ENCODE measurements at places on chromosomes 7 and 10. TPM values are rescaled to one million over a fixed set of nuclear protein-coding genes. Genes with fewer than 3 reads are reported as not detected.
A peak's percentile ranks its signal among the peaks of the same experiment; 100 is the strongest.

DNA sequence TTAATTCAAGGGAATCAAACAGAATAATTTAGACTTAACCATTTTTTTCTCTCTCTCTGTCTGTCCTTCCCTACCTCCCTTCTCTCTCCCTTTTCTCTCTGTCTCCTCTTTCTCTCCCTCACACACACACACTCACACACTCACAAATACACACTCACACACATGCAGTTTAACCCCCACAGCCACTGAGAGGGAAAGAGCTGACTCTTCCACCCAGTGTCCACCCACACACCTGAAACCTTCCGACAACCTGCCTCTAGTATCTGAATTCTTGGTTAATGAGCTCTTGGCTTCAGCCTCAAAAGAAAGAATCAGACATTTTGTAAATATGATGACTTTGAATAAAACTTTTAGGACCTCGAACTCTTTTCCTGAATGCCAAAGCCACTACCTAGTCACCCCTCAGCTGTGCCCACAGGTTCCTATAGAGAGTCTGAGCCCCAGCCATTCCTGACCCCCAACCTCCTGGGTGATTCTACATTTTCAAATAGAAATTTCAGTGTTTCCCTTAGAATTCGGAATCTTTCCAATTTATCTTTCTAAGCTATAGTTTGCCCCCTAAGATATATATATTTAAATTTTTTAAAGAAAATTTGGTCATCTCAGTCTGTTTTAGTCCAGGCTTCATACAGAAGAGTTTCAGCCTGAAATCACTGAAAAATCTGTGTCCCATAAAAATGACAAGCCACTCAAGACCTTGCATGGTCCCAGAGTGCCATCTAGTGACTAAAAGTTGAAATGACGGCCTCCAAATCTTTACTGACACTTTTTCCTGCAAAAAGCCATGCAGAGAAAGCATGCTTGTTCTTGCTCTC lies 202.8 kb downstream of the IPMK start:
- no peaks in the 10 kb centered on the region for H3K27me3 ChIP-seq
- no peaks in the 10 kb centered on the region for H3K36me3 ChIP-seq
- no peaks in the 10 kb centered on the region for H3K4me1 ChIP-seq

DNA sequence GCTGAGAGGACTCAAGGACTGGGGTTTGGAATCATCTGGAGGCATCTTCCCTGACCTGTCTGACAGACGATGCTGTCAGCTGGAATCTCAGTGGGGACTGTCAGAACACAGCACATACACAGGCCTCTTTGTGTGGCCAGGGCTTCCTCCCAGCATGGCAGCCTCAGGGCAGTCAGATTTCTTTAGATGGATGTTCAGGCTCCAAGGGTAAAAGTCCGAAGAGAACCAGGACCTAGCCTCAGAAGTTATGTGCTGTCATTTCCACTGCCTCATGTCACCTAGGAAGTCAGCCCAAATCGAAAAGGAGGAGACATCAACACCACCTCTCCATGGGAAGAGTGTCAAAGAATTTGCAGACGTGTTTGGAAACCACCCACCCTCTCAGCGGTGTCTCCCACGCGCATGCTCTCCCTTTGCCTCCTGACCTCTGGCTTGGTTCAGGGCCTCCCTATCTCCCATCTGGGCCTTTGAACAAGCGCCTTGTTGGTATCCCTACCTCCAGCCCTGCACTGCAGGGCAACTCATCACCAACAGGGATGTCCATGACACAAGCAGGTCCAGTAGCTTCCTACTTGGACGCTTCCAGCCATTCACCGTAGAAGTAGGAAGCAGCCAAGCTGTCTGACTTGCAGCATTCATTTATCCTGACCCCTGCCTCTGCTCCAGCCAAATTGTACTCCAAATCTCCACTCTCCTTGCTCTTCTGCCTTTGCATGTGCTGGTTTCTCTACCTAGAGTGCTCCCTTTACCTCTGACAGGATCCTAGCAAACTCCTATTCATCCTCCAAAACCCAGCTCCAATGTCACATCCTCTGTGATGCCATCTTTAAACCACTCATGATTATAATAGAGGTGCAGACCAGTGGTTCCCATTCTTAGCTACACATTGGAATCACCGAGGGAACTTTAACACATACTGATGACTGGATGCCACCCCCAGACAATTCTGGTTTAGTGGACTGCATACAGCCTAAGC lies 121.6 kb downstream of the OAT start:
- H3K4me3 ChIP-seq, result no peak overlapping the region
- H3K36me3 ChIP-seq, result no peaks in the 10 kb centered on the region
- no peaks in the 10 kb centered on the region for H3K27me3 ChIP-seq
- no peak overlapping the region for H3K27ac ChIP-seq
- DNase-seq, result no peak
- H3K4me1 ChIP-seq, result no peaks in the 10 kb centered on the region

The C10orf67 gene
- total RNA-seq, result not detected

DNA sequence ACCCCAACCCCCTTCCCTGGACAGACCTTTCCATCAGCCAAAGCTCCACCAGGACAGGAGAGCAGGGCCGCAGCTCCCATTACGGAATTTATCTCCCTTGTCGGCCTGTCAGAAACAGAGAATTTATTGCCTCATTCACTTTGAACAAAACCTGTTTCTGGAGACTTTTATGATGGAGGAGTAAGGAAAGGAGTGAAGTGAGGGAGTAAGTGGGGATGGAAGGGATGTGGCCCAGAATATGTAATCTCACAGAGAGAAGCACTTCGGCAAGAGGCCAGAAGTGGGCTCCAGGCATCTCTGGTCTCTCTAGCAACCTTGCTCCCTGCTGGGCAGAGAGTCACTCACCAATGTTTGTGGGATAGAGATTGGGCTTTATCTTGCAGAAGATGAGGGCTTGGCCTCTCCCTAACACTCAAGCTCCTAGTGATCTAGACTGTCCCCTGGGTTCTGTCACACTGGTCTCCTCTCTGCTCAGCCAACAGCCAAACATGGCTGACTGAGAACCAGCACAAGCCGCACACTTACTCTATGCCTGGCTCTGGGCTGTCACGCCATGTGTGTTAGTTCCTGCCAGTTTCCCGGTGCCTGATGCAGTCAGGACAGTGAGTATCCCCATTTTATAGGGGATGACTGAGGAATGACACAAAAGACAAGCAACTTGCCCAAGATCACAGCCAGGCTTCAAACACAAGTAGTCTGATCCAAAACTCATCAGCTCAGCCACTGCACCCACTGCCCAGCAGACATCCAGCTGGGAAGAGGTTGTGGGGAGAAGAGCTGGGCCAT lies 149.4 kb upstream of the ZMIZ1 start:
- H3K4me3 ChIP-seq, result no peak overlapping the region
- H3K27me3 ChIP-seq, result no peaks in the 10 kb centered on the region
- H3K4me1 ChIP-seq, result peaks cover 5% of the 10 kb centered on the region
- H3K36me3 ChIP-seq, result no peaks in the 10 kb centered on the region
- no peak for DNase-seq

DNA sequence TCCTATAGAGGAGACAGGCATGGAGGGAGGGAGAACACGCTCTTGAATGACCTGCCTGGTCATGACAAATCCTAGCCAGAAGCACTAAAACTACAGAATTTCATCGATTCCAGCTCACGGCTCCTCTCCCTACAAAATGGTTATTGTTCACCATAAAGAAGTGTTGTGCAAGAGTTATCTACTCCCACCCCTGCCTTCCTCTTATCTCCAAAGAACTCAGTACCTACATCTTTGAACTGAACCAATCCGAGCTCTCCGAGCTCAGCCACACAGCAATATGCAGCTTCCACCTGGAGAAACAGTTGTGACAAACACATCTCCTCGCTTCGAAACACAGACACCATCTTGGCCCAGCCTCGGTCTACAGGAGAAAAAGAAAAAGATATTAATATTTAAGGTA lies 26.9 kb upstream of the TMEM213 start:
- no peak overlapping the region for H3K4me3 ChIP-seq
- no peaks in the 10 kb centered on the region for H3K4me1 ChIP-seq
- no peaks in the 10 kb centered on the region for H3K27me3 ChIP-seq
- H3K27ac ChIP-seq, result no peak overlapping the region
- DNase-seq, result no peak

- no peak overlapping the region for H3K4me3 ChIP-seq
- no peak overlapping the region for H3K27ac ChIP-seq
- H3K4me1 ChIP-seq, result no peaks in the 10 kb centered on the region
- no peaks in the 10 kb centered on the region for H3K36me3 ChIP-seq
- no peak for DNase-seq
These were observed 10.0 kb upstream of the MBL2 start for GRCh38 chr10:52782554-52782953.

GRCh38 chr7:111159426-111159825 lies 68.5 kb downstream of the LRRN3 start:
- H3K4me3 ChIP-seq, result no peak overlapping the region
- H3K36me3 ChIP-seq, result no peaks in the 10 kb centered on the region
- H3K4me1 ChIP-seq, result no peaks in the 10 kb centered on the region
- no peak for DNase-seq

DNA sequence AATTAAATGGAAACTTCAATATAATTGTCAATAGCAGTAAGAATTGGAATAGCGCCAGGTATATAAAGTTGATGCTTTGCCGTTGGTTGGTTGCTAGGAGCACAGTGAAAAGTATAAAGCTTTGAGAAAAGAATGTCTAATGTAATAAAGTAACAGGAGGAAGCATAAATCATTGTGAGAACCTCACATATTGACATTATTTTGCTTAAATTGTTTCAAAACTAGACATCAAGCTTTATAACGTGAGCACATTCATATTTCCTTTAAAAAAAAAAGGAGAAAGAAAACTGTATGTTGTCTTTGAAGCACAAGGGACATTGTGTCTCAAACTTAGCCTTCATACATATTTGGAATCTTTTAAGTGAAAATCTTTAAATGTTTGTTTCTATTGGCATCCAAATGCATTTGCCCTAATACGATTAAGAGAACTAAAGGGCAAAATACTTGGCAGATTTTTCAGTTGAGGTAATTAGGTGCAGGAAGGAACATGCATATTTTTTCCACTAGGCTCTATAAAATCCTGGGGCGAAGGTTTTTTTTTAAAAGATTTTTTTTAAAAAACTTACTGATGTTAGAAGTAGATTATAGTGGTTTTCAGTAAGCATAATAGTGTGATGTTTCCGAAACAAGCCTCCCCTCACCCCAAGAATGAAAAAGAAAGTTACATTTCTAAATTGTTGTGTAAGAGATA lies 92.4 kb downstream of the ARID5B start:
- no peak overlapping the region for H3K4me3 ChIP-seq
- no peaks in the 10 kb centered on the region for H3K4me1 ChIP-seq
- no peaks in the 10 kb centered on the region for H3K27me3 ChIP-seq
- no peak overlapping the region for H3K27ac ChIP-seq
- H3K36me3 ChIP-seq, result no peaks in the 10 kb centered on the region

- no peaks in the 10 kb centered on the region for H3K36me3 ChIP-seq
- H3K27ac ChIP-seq, result no peak overlapping the region
- H3K27me3 ChIP-seq, result no peaks in the 10 kb centered on the region
- no peak overlapping the region for H3K4me3 ChIP-seq
- H3K4me1 ChIP-seq, result peaks cover 9% of the 10 kb centered on the region
These were observed 27.0 kb downstream of the ZNF438 start for GRCh38 chr10:31004611-31005193.

DNA sequence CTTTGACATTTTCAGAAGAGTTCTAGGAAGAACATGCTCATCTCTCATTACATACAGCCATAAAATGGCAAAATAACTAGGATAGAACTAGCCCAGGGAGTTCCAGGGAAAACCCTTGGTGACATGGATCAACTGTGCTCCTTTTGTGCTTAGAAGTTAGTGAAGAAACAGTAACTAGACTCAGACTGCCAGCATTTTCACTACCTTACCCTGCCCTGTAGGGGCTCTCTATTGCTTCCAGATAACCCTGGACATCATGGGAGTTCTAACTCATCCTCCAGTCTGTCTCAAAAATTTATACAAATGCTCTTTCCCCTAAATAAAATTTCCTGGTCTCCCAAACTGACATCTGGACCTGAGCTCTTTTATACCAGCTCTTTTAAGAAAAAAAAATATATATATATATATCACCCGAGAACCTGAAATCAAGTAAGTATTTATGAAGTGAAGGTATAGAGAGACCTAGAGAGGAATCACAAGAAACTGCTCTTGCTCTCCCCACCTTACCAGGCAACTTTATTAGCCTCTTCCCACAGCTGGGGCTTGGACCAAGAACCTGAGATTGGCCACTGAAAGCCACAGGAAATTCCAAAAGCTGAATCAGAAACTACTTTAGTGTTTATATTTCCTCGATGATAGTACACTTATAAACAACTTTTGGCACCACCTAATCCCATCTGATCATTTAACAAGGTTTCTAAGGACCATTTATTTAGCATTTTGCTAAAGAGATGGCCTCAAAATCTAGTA lies 101.4 kb downstream of the RELN start:
- no peak overlapping the region for H3K4me3 ChIP-seq
- H3K27ac ChIP-seq, result no peak overlapping the region
- no peak for DNase-seq
- H3K4me1 ChIP-seq, result no peaks in the 10 kb centered on the region
- no peaks in the 10 kb centered on the region for H3K36me3 ChIP-seq

The ENTPD1 gene
- 2.1 TPM for total RNA-seq

GRCh38 chr10:72688208-72688651 lies 3.7 kb upstream of the MCU start:
- peaks cover 25% of the 10 kb centered on the region for H3K4me1 ChIP-seq
- H3K36me3 ChIP-seq, result no peaks in the 10 kb centered on the region
- peak; percentile 22 for DNase-seq
- peak overlapping the region; percentile 54 for H3K27ac ChIP-seq

DNA sequence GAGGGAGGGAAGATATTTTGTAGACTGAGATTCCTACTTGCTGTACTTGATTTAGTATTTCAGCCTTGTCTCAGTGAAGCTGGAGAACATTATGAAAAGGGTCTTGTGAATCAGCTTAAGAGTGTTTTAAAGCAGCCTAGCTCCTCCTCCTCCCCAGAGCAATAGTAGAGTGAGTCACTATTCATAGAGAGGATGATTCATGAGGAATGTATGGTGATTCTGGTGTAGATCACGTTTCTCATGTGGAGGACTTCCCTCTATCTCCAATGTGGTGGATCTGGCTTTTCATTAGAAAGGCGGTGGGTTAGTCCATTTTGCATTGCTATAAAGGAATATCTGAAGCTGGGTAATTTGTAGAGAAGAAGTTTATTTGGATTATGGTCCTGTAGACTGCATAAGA lies 340.1 kb upstream of the CHRM2 start:
- DNase-seq, result no peak
- no peaks in the 10 kb centered on the region for H3K27me3 ChIP-seq
- H3K4me1 ChIP-seq, result no peaks in the 10 kb centered on the region
- H3K36me3 ChIP-seq, result no peaks in the 10 kb centered on the region

- H3K4me3 ChIP-seq, result no peak overlapping the region
- H3K36me3 ChIP-seq, result no peaks in the 10 kb centered on the region
- H3K27me3 ChIP-seq, result no peaks in the 10 kb centered on the region
These were observed 193.8 kb upstream of the ADO start for GRCh38 chr10:62610649-62611229.

The CALY gene
- 1.8 TPM for total RNA-seq

The PARP12 gene
- total RNA-seq, result 37.1 TPM

DNA sequence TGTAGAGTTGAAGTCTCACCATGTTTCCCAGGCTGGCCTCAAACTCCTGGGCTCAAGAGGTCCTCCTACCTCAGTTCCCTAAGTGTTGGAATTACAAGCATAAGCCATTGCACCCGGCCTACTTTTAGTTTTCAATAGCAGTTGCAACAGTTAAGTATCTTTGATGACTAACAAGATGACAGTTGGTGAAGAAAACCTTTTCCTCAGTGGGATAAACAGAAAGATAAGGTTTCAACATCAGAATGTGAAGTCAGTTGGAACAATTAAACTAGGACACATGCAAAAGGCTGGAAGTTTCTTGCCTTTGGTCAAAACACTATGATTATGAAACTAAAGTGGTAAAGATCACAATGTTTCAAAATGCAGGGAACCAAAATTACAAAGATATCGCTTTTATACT lies 169.2 kb downstream of the ZNF438 start:
- H3K27ac ChIP-seq, result no peak overlapping the region
- no peaks in the 10 kb centered on the region for H3K4me1 ChIP-seq
- no peaks in the 10 kb centered on the region for H3K36me3 ChIP-seq
- no peak for DNase-seq
- no peaks in the 10 kb centered on the region for H3K27me3 ChIP-seq

The SRGN gene
- 55.7 TPM for total RNA-seq

Data from body of pancreas (tissue), 4 donors.